Stimulated activated CD8-positive, alpha-beta memory T cell treated with anti-CD3 and anti-CD28 coated beads, Interleukin-4, amount 100 ng/mL, for 48 hours (primary cell): ENCODE measurements at places on chromosomes 12 and 14.

- DNase-seq = peak; percentile 44
Observed at GRCh38 chr14:23877538-23878180, 75.9 kb upstream of the DHRS4 start.

- no peak for DNase-seq
Observed at GRCh38 chr14:68792678-68792978, 239 bp downstream of the ZFP36L1 start.

- DNase-seq = no peak
Observed at GRCh38 chr12:99250091-99250490, 397.5 kb upstream of the GARIN6 start.

- no peak for DNase-seq
Observed at GRCh38 chr14:75844486-75844885, 137.3 kb downstream of the TGFB3 start.

GRCh38 chr14:34851395-34851794, 23.8 kb downstream of the BAZ1A start:
- DNase-seq = no peak

- DNase-seq = no peak
Observed at GRCh38 chr12:4388662-4389061, 9.2 kb upstream of the FGF23 start.
